ENCODE measurements at places on chromosomes 5 and 9.
A peak's percentile ranks its signal among the peaks of the same experiment; 100 is the strongest.

DNA sequence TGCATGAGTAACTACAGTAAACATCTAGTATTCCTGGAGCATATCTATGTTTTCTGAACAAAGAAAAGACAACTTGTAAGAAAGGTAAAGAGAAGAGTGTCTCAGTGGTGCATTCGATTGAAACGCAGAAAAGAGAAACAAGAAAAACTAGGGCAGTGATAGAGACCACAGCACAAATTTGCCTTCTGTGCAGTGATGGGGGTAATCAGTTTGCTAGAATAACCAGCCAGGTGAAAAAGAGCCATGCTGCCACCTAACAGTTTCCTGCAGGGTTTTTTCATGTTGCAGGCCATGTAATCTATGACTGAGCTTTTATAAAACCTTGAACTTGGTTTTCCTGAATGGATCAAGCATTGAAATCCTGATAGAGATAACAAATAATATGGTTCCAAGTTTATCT lies 198.4 kb upstream of the MEF2C start:
- no peak for DNase-seq

GRCh38 chr9:95091601-95092261 lies 225.8 kb downstream of the FANCC start:
- DNase-seq = peak; percentile 6

DNA sequence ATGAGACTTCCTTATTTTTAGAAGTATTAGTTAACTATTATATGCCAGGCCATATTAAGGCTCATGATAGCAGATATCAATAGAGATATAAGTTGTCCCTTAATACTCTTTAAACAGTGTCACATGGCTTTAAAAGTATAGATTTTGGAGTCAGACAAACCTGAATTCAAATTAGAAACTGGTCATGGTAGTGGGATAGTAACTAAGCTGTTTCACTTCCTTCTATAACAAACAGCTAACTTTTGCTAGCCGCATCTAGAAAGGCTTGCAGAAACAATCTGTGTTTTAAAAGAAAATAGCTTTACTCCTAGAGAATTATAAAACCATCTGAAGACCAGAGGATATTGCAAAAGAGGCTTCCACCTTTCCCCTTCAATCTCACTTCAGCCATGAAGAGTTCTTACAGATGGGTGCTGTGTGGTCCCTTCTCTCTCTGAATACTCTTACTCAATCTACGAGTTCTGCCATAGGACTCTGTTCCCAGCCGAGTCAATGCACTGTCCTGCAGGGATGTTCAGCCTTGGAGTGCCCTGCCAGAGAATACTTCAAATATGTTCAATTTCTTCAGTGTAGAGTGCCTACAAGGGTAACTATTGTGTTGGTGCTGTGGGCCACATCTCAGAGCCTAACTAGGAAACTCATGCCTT lies 810.2 kb downstream of the EFNA5 start:
- DNase-seq = no peak

DNA sequence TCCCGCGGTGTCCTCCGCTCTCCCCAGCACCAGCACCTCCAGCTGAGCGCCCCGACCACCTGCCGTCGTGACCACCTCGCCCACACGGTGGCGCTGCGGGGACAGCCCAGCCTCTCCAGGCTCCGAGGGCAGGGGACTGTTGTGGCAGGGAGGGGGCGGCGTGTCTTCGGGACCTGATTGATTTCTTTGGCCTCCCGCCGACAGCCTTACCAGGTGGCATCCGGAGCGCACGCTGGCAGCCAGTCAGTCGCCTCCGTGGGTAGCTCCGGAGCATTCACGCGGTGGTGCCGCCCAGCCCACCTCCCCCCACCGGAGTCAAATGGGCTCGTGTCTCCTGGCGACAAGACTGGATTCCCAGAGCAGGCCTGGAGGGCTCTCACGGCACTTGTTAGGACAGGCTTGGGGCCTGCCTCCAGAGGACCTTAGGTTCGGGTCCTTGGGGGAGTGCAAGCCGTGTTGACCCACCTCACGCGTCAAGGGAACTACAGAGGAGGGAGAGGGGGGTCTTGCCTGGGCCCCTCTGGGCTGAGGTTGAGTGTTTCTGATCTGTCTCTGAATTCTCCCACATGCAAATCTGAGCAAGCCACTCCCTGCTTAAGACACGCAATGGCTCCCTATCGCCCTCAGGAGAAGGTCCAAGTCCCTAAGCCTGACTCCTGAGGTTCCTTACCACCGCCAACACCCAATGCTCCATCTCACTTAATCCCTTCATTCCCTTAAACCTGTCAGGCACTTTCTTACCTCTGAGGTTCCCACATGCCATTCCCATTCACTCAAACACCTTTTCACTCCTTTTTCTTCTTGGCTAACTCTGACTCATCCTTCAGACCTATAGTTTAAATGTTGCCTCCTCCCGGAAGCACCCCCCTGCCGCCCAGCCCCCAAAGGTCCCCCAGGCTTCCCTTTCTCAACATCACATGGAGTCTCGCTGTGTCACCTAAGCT lies 51.2 kb upstream of the GGTA1 start:
- DNase-seq = peak; percentile 79

DNA sequence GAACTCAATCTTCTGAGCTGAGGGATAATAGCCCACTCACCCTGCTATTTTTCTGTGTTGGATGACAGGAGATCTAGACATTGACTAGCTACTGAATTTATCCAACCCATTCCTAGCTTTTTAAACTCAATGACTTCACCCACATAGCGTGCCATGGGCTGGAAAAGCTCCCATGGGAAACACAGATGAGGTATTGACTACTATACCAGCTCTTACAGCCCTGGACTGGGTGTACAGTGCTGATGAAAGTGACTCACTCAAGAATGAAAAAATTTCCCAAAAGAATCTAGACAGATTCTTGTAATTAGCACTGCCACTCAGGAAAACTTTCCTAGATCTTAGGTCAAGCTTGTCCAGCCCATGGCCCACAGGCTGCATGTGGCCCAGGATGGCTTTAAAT lies 72.7 kb upstream of the NREP start:
- DNase-seq = no peak

DNA sequence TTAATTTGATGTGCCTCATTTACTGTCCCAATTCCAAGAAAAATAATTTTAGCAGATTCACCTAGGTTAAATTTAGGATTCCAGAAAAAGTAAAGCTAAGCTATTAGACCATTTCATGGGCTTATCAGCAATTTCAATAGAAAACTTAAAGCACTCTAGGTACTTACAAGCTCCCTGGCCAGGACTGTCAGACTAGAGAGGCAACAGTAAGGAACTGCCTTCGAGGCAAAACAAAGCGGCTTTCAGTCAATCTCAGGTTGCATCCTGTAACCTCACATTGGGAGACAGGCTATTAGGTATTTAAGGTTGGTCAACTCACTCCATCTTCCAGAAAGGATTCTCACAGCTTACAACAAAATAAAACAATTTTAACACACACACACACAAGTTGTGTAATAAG lies 48.7 kb upstream of the FSD1L start:
- no peak for DNase-seq

DNA sequence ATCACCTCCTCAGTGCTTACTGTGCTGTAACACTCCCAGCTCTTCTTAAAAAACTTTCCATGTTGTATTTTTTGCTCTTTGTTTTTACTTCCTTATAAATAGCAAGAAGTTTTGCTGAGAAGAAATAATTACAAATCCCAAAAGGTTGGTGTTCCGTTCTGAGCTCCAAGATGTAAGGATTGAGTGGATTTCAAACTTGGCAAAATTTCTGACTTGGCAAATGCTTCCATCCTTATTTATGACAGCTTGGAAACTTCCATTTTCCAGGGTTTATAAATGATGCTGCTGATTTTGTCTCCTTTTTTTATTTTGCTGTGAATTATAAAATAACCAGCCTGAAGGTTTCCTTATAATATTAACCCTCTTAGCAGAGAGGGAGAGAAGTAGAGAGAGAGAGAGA lies 151.9 kb downstream of the NTRK2 start:
- no peak for DNase-seq

- DNase-seq = no peak
Observed at GRCh38 chr9:13432904-13433303, 153.4 kb upstream of the MPDZ start.

- no peak for DNase-seq
Observed at GRCh38 chr9:133991964-133992779, at the start of gene VAV2. Gene VAV2, minus strand, starts transcription at chr9:133992324. Its CDS starts 46 bp downstream, at chr9:133992278.

- no peak for DNase-seq
Observed at GRCh38 chr5:180345186-180345585, 8.0 kb downstream of the GFPT2 start.
